Cortex of kidney (tissue), 1 donor: ENCODE measurements at places on chromosomes 1 and 21.

- DNase-seq: no peak
These were observed 46.6 kb downstream of the NEK7 start for GRCh38 chr1:198203434-198203833.

DNA sequence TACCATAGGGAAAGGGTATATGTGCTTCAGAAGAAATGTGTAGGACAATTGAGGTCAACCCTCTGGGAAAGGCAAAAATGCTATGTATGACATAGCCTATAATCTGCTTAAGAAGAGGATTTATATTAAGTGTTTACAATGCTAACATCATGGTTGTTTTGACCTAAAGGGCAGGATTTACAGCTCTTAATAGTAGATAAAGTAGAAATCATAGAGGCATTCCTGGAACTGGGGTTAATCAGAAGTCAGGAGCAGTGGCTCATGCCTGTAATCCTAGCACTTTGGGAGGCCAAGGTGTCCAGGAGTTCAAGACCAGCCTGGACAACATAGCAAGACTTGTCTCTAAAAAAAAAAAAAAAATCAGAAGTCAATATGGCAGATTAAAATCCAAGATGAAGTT, 8.7 kb upstream of the RPL11 start:
- DNase-seq: no peak

DNA sequence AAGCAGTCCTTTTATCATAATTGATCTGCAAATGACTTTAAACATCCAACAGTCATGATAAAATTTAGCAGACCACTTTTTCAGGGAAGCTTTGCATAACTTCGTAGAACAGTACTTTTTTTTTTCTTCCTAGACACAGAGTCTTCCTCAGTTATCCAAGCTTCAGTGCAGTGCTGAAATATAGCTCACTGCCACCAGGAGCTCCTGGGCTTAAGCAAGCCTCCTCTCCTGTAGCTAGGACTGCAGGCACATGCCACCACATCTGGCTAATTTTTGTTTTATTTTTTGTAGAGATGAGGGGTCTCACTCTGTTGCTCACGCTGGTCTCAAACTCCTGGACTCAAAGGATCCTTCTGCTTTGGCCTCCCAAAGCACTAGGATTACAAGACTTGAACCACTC, 3.8 kb downstream of the F13B start:
- DNase-seq: no peak

DNA sequence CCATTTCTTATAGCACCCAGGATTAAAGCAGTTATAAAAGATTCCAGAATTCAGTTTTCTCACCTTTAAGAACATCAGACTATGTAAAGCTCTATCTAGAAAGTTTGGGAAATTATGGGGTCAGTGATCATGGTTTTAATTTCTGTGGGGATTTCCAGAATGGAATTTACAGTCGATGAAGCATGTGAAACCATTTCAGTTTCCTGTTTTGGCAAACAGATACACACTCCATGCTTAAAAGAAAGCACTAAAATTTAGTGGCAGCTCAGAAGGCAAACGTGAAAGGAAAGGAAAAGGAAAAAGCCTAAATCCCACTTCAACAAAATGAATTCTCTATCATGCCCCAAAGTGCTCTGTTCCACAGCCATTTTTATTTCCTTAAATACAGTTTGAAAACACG, 60.4 kb downstream of the FYB2 start:
- no peak for DNase-seq

- DNase-seq: no peak
These were observed 61.2 kb upstream of the ABCG1 start for GRCh38 chr21:42157606-42158310.

- DNase-seq: no peak
These were observed 104.0 kb downstream of the GABPA start for GRCh38 chr21:25838809-25839208.

DNA sequence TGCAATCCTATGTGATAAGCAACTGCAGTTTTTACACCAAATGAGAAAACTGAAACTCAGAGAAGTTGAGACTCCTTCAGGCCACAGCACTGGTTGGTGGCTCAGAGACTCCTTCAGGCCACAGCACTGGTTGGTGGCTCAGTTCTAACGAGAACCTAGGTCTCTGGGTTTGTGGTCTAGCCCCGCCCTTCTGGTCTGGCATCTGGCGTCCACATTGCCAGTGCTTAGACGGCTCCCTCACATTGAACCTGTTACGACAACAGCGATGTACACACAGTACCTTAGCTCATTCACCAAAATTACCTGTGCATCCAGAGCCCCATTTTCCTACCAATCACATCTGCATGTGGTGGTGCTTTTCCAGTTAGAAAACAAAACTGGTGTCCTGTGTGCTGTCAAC, 66.1 kb downstream of the NID1 start:
- DNase-seq: no peak

DNA sequence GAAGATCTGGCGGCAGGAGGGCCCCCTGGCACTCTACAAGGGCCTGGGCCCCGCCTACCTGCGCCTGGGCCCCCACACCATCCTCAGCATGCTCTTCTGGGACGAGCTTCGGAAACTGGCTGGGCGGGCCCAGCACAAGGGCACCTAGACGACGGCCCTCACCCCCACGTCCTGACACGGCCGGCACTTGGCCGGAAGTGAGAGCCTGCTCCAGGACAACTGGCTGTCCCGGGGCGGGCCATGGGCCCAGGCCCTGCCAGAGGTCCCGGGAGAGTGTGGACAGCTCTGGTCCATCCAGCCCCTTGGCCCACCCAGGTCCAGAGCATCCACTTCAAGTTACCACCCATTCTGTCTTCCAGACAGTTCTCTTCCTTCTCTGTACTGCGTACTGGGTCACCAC, 3.0 kb upstream of the TMEM82 start:
- DNase-seq: no peak

DNA sequence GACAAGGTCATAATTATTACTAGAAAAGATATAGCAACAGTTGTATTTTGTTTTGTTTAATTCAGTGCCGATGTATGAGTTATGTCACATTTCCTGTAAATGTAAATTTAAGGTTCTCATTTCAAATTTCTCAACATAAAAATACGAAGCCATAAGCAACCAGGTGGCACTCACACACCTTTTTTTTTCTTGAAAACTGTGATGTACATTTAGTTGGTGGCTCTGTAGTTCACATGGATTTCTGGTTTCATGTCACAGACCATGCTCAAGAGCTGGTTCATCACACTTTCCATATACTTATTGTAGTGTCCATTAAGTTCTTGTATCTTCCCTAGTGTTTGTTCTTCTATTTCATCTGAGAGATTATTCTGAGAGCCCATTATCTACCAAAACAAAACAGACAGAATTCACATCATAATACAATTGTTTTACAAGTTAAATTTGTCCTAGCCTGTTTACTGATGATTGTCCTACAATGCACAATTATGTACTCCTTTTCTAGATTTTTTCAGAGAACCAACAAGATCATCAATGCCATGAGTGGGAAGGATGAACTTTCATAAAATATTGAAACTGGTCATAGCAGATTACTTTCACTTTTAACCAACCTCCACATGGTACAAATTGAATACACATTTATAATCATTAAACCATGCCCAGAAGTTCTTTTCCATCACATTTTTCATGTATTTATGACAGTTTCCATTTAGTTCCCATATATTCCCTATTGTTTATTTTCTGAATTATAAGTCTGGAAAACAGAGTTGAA, 17.1 kb downstream of the ATP6V1G3 start:
- no peak for DNase-seq

DNA sequence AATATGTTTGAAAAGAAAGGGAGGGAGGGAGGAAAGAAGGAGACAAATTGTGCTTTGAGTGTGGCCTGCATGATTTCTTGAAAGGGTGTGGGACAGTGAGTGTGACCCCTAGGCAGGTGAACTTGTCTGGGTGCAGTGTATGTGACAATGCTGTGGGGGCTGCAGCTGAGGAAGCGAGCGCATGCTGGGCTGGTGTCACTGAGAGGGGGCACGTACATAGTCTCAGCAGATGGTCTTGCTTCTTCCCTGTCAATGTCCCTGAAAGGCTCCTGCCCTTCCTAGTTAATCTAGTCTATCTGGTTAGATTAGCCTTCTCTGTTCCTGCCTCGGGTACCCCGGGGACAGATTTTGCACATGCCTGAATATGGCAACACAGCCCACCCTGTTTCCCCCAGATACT, 9.8 kb downstream of the FAAH start:
- DNase-seq: no peak

DNA sequence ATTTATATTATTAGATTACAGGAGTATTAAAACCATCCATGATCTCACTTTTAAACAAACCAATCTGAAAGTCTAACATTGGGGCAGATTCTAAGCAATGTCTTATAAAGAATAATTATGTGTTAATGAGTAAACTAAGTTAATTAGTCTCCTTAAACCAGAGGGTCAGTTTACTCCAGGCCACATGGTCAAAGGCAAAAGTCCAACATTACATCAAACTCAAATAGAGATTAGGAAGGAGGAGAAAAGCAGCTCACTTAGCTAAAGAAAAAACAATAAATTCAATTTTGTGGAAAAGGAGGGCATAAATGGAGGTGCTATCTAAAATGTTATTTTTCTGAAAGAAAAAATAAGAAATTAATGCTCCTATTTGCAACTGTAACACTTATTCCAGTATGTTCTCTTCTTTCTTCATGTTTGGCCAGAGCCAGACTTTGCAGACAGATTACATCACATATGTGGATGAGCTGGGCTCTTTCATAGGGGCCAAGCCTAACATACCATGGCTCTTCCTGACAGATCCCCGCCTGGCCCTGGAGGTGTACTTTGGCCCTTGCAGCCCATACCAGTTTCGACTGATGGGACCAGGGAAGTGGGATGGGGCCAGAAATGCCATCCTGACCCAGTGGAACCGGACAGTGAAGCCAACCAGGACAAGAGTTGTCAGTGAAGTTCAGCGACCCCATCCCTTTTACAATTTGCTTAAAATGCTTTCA, 24.3 kb upstream of the FMO2 start:
- no peak for DNase-seq

DNA sequence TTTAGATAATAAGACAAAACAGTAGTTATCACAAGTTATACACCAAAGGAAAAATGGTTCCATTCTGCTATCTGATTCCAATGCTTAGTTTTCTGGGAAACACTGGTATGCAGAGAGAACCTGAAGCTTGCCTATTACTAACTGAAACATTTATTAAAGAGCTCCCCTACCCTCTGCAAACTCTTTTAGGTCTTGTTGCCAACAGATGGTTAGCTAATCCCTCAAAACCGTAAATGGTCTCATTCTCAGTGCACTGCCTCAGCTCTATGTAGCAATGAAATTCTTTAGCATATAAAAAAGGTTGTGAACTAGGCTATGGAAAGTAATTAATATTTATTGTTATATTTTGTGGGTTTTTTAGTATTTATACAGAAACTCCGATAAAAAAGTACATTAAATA, 20.4 kb downstream of the C21orf91 start:
- DNase-seq: no peak

GRCh38 chr1:58244872-58245271, 301.7 kb downstream of the OMA1 start:
- DNase-seq: no peak

DNA sequence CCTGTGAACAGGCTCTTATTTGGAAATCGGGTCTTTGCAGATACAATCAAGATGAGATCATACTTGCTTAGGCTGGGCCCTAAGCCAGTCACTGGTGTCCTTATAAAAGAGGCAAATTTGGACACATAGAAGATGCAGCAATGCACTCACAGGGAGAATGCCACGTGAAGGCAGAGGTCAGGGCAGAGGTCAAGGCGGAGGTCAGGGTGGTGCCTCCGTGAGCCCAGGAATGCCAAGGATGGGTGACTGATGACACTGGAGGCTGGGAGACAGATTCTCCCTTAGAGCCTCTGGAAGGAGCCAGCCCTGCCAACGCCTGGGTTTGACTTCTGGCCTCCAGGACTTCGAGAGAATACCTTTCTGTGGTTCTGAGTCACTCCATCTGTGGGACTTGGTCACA, 22.8 kb upstream of the C1orf174 start:
- DNase-seq: no peak

DNA sequence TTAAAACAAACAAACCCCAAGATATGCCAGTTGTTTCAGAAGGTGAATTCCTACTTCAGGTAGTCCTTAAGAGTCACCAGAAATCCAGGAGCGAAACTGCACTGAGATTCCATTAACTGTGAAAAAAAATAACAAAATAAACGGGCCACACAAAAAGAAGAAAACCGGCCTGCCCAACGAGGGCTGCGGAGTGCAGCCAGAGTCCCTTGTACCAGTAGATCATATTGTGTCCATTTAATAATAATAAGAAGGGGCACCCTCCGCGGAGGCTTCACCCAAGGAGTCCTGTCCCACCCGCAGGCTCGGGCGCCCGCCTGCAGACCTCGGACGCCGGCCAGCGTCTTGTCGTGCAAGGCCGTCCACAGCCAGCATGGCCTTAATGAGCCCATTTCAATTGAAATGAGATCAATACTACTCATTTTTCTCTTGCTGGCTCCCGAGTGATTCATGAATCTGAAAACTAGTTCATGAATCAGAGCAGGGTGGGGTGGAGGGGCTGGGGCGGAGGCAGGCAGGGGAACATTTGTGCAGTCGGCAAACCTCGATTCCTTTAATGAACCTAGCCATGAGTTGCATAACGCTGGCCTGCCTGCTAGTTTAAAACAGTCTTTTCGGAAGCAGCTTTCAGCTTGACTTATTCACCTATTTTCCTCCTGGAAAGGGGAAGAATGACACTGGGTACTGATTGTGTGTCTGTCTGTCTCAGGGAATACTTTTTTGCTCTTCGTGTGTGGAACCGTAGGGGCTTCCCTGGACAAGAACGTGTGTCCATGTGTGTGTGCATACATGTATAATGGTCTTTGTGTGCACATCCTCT, 113.1 kb upstream of the IRF2BP2 start:
- no peak for DNase-seq

- DNase-seq: no peak
These were observed 9.3 kb downstream of the DMAP1 start for GRCh38 chr1:44222397-44223186.

DNA sequence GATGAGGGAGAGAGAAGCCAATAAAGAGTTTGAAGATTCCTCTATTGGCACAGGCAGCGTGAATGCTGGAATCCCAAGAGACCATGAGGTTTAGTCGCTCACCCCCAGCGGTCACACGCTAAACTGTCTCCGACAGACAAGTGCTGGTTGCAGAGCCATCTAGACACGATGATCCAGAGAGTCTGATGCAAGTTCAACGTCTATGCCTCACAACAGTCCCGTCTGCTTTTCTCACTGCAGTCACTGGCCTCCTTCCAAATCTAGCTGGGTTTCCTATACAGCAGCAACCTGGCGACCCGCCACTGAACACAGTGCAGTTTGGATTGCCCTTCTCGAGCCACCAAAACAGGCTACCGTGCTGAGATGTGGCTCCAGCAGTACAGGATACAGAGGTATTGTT, 98.6 kb upstream of the KRTAP19-8 start:
- no peak for DNase-seq

GRCh38 chr1:235622936-235623779, 26.4 kb downstream of the GNG4 start:
- no peak for DNase-seq

GRCh38 chr1:234610061-234610665, at the start of gene IRF2BP2:
Gene IRF2BP2, minus strand, starts transcription at chr1:234610178. Its CDS starts 684 bp downstream, at chr1:234609494.
- no peak for DNase-seq

GRCh38 chr21:35843911-35844667, 216.2 kb downstream of the SETD4 start:
- no peak for DNase-seq

- no peak for DNase-seq
These were observed 345 bp downstream of the SLX9 start for GRCh38 chr21:44940116-44940631.
